ENCODE measurements at places on chromosomes 12 and 14. TPM values are rescaled to one million over a fixed set of nuclear protein-coding genes. Genes with fewer than 3 reads are reported as not detected.

GRCh38 chr14:68961781-68962584 lies 17.1 kb downstream of the ACTN1 start:
- DNase-seq = peak; percentile 84

- no peak for DNase-seq
These were observed 173.2 kb downstream of the CAND1 start for GRCh38 chr12:67442347-67442841.

DNA sequence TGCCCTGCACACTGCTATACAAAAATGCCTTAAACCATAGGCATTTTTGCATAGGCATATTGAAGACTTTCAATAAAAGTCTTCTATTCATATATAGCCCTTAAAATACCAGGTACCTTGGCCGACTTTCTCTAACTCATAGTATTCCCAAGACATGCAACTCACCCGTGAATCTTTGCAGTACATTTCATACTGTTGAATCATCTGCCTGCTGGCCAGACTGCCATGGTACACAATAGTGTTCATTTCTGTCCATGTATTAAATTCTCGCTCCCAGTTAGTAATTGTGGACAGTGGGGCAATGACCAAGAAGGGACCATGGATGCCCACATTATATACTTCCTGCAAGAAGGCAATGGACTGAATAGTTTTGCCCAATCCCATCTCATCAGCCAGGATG lies 24.3 kb upstream of the SUPT16H start:
- DNase-seq = no peak

GRCh38 chr14:89241934-89242651 lies 174.9 kb downstream of the FOXN3 start:
- no peak for DNase-seq

GRCh38 chr14:56026506-56026905 lies 91.7 kb upstream of the PELI2 start:
- DNase-seq = no peak

- peak; percentile 14 for DNase-seq
These were observed 318.2 kb downstream of the NUAK1 start for GRCh38 chr12:105820429-105821125.

DNA sequence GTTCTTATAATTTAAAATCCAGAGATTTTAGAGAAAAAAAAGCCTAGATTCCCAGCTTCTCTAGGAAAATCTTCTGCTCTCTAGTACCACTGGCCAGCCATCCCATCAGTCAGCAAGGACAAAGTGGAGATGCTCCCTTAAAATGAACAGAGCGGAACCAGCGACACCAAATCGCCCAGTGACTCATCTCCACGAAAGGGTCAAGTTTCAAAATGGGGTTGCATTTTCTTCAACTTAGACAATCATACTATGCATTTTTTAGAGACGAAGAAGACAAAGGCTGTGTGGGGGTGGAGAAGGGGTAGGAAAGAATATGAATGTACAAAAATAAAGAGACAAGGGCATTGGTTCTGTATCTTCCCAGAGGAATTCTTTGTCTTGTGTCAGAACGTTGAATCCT lies 212.0 kb downstream of the SLC15A4 start:
- no peak for DNase-seq

DNA sequence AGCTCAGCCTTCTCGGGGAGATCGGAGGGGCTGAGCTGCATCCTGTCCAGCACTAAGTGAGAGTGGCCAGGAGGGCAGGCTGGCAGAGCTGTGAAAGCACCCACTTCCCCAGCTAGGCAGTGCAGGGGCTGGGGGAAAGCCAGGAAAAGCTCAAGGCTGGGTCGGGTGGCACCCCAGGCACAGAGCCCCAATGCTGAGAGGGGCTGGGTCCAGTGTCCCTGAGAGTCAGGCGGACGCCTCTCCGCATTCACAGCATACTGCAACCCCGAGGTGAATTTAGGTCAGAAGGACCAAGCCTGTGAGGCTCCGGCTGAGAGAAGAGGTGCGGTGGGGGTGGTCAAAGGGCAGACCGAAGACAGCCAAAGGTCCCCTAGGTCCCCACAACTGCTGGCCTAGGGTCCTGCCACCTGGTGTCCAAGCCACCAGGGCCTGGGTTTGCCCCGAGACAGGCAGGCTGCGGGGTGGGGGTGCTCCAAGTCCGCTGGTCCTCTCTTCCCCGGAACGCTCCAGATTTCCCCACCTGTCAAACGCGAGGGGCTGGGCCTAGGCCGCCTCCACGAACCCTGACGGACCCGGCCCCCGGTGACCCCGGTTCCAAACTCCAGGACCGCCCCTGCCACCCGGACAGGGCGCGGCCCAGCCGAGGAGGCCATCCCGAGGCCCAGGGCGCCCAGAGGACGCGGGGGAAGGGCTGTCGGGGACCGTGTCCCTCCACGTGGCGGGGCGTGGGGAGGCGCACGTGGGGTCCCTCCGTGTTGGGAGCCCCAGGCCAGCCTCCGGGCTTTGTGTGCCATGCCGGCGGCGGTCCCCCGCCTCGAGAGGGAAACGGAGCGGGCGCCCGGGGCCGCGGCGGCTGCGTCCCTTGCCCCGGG lies 527 bp downstream of the CAMKK2 start:
- DNase-seq = peak; percentile 44

GRCh38 chr12:42338280-42338679 lies 12.3 kb downstream of the PPHLN1 start:
- no peak for DNase-seq

GRCh38 chr14:104284107-104284592 lies 145.8 kb downstream of the KIF26A start:
- no peak for DNase-seq

GRCh38 chr12:58099476-58099875 lies 158.1 kb downstream of the ATP23 start:
- no peak for DNase-seq

The GYS2 gene
- not detected for total RNA-seq

The LGR5 gene
- total RNA-seq = 0.66 TPM

The RDH12 gene
- total RNA-seq = 0.28 TPM

The TAS2R7 gene
- not detected for total RNA-seq

All from GM23338 (cell line).